ENCODE measurements at places on chromosomes 11 and 22. TPM values are rescaled to one million over a fixed set of nuclear protein-coding genes. Genes with fewer than 3 reads are reported as not detected.

Gene P2RX6
- not detected for total RNA-seq

Gene BEST1
- 5.9 TPM for total RNA-seq

Gene SORL1
- 50.8 TPM for total RNA-seq

Gene FOXRED2
- total RNA-seq = 9.9 TPM

GRCh38 chr11:91773090-91773489 is 451.5 kb upstream of the FAT3 start:
- H3K27ac ChIP-seq = no peak overlapping the region
- H3K4me1 ChIP-seq = no peaks in the 10 kb centered on the region
- no peak for DNase-seq
- H3K27me3 ChIP-seq = no peaks in the 10 kb centered on the region

GRCh38 chr11:14722496-14722895 is 78.9 kb downstream of the PDE3B start:
- no peaks in the 10 kb centered on the region for H3K4me1 ChIP-seq
- H3K27ac ChIP-seq = no peak overlapping the region
- no peak overlapping the region for H3K4me3 ChIP-seq
- no peaks in the 10 kb centered on the region for H3K36me3 ChIP-seq
- DNase-seq = no peak

All from breast epithelium (tissue), 4 donors.